Stimulated activated naive CD4-positive, alpha-beta T cell (primary cell): ENCODE measurements at places on chromosomes 1 and 21.

DNA sequence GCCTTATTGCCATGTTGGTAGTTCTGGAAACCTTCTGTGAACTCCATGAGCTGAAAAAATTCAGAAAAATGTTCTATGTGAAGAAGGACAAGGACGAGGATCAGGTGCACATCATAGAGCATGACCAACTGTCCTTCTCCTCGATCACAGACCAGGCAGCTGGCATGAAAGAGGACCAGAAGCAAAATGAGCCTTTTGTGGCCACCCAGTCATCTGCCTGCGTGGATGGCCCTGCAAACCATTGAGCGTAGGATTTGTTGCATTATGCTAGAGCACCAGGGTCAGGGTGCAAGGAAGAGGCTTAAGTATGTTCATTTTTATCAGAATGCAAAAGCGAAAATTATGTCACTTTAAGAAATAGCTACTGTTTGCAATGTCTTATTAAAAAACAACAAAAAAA is 57.4 kb downstream of the KCNK1 start:
- no peak for DNase-seq

DNA sequence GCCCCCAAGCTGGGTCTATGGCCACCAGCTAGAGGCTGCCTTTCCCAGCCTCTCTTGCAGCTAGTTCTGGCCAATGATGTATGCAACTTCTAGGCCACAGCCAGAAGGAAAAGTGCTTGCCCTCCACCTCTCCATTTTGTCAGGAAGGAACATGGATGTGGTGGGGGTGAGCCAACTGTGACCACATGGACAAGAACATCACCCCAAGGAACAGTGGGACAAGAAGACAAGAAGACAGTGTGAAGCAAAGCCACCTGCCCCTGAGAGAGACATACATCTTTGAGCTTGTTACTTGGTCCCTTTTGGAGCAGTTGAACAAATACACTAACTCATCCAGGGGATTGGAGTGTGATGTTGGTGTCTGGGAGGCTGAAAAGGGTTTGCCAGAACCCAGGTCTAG is 105.8 kb upstream of the EDN2 start:
- DNase-seq, result no peak

GRCh38 chr1:8976338-8976737 is 30.7 kb downstream of the CA6 start:
- no peak for DNase-seq

DNA sequence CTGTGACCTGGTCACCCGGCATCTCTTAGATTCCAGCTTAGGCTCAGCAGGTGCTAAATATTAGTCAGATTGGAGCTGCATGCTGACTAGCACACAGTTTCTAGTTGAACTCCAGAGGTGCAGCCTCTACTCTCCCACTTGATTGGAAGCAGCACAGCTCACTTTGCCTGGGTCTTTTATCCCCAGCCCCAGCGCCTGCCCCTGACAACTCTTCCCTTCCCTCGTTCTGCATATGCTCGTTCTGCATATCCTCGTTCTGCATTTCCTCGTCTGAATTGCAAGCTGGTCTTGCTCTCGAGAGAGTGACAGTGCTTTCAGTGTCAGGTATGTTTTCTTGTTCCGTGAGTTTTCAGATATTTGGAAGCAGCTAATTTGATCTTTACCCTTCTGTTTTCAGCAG is 11.7 kb downstream of the COL18A1 start:
- DNase-seq, result no peak

GRCh38 chr1:29962831-29963247 is 726.5 kb downstream of the PTPRU start:
- DNase-seq, result no peak

DNA sequence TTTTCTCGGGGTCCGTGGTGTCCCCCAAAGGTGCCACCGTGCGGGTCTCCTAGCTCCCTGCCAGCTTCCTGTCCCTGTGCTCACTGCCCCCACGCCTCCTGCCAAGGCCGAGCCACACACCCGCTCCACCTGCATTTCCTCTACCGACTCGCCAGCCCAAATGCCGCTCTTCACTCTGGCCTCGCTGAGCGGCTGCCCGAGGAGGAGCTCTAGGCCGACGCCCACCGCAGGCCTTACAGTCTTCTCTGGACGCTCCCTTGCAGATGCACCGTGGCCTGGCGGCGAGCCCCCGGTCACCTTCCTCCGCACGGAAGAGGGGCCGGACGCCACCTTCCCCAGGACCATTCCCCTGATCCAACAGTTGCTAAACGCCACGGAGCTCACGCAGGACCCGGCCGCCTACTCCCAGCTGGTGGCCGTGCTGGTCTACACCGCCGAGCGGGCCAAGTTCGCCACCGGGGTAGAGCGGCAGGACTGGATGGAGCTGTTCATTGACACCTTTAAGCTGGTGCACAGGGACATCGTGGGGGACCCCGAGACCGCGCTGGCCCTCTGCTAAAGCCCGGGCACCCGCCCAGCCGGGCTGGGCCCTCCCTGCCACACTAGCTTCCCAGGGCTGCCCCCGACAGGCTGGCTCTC is 26.3 kb downstream of the FTCD start:
- no peak for DNase-seq

DNA sequence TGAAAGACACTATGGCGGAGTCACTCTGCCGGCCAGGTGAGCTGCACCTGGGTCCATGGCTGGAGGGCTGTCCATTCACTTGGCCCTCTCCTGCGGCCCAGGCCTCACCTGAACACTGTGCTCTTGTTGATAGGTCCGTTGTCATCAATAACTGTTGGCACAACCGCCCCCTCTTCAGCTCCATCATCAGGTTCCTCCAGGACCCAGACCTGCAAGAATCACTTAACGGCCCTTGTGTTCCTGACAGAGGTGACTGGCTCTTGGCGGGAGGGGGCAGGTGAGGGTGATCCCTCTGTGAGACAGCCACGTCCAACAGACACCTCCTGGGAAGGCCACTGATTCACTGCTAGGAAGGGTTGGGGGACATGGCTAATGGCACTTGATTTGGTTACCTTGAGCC is 54.9 kb downstream of the INAVA start:
- no peak for DNase-seq

DNA sequence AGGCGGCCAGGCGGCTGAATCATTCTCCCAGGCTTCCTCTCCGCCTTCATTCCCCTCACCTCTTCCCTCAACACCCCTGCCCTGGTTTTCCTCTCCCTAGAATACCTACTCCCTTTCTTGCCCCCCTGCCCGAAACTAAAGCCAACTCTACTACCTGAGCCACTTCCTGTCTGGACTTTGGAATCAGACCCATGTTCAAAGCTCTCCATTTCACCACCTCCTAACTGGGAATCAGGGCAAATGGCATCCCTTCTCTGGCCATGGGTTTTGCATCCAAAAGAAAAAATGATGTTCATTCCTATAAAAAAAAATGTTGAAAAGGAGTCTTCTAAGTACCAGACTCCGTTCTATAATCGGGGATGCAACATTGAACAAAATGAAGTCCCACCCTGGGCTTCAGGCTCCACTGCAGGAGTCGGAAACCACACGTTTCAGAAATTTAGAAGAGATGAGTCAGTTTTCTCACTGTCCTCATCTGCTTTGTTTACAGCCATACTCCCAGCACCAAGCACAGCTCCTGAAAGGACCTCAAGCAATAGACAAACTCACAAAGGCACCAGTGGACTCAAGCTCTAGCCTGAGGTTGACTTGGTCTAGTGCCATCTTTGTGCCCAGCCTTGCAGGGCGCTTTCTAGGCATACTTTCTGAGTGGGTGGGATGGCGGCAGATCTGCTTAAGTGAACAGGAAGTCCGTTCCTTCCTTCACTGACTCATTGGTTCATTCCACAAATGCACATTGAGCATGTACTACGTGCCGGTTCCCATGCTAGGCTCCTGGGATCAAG is 176.2 kb downstream of the IGSF21 start:
- no peak for DNase-seq

DNA sequence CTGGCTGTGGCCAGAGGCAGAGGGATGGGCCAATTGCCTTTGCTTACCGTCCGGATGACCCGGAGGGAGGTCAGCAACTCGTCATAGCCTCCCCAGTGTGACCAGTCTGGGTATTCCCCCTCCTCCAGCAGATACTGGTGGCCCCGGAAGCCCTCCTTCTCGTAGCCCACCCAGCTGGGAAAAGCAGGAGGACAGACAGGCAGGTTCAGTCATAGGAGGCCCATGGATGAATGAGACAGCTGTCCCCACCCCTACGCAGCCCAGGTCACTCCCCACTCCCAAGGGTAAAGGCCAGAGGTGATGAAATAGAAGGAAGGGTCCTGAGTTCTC is 16.8 kb downstream of the CRYBG2 start:
- no peak for DNase-seq

DNA sequence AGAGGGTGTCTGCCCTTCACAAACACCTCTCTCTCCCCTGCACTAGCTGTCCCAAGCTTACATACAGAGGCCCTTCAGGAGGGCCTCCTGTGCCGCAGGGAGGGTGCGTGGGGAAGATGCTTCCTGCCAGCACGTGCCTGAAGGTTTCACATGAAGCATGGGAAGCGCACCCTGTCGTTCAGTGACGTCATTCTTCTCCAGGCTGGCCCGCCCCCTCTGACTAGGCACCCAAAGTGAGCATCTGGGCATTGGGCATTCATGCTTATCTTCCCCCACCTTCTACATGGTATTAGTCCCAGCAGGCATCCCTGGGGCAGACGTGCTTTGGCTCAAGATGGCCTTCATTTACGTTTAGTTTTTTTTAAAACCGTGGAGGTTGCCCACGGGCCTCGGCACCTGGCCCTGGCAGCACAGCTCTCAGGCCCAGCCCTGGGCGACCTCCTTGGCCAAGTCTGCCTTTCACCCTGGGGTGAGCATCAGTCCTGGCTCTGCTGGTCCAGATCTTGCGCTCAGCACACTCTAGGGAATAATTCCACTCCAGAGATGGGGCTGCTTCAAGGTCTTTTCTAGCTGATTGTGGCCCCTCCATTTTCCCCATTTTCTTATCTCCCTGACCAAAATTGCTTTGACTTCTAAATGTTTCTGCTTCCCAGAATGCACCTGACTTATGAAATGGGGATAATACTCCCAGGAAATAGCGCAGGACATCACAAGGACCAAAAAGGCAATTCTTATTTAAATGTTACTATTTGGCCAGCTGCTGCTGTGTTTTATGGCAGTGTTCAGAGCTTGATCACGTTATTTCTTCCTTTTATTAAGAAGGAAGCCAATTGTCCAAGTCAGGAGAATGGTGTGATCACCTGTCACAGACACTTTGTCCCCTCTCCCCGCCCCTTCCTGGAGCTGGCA is 6.1 kb downstream of the NPPA start:
- DNase-seq, result no peak

DNA sequence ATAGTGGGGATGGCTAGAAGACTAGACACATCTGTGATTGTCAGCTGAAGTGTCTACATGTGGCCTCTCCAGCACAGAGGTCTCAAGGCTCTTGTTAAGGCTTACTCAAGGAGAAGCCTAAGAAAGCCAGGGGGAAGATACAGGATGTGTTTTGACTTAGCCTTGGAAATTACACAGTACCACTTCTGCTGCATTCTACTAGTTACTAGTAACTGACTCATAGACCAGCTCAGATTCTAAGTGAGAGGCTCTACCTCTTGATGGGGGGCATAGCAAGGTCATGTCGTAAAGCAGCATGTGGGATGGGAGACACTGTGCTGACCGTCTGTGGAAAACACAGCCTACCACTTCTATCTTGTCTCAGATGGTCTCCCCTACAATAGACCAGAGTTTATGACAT is 99.5 kb downstream of the UBE2U start:
- no peak for DNase-seq

DNA sequence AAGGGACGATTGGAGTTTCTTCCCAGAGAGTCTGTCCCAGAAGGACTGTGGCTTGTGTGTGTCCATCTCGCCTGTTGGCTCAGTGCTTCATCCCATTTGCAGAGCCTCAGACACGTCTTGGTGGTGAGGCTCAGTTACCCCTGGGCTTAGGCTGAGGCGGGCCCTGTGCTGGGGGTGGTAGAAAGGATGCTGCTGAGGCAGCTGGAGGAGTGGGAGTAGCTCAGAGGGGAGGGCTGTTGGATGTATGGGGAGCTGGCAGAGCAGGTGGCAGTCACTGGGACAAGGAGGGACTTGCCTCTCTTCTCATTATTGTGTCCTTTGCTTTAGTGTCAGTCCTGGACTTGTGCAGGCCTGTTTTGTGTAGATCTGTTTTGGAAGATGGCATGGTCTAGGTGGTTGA is 7.3 kb upstream of the MIIP start:
- DNase-seq, result no peak

DNA sequence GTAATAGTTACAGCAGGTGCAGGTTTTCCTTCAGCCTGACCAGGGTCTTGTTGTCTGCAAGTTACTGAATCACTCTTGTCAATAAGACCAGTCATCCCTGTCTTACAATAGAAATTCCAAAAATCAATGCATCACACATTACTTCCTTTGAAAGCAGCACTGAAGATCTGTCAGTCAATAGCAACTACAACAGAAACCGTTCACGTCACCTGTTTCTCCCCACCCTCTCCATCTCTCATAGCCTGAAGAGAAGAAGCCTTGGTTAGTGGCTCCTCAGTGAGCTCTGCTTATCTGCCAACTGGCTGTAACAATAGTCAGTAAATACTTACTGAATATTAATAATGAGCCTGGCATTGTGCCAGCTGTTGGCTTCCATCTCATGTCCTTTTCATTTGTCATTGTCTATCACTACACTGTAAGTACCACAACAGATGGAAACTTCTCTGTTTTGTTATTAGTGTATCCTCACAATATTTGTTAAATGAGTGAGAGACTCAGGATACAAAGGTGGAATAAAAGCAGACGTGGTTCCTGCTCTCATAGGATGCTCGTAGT is 195.2 kb downstream of the S1PR1 start:
- DNase-seq, result no peak

- DNase-seq, result no peak
These were observed 7.1 kb downstream of the RIIAD1 start for GRCh38 chr1:151728151-151729054.
